ENCODE measurements at places on chromosomes 4 and X.

- no peak for DNase-seq
These were observed 10.2 kb upstream of the TMEM185A start for GRCh38 chrX:149641835-149642234.

GRCh38 chr4:184722798-184723197, 11.1 kb downstream of the CENPU start:
- no peak for DNase-seq

DNA sequence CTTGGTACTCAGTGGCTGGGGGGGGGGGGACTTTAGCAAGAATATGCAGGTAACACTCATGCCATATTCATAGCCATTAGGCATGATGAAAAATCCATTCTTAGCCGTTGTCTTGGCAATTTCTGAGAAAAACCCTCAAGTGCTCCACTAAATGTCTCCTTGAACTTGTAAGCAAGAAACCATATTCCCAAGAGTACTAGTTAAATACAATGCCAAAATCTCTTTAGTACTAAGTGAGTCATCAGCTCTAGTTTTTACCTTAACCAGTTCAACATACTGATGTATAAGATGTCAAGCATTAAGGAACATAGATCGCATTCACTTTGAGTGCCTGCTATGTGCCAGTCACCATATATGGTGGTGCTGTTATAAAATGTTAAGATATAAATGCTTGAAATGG, 27.5 kb downstream of the UBE2D3 start:
- DNase-seq: no peak

DNA sequence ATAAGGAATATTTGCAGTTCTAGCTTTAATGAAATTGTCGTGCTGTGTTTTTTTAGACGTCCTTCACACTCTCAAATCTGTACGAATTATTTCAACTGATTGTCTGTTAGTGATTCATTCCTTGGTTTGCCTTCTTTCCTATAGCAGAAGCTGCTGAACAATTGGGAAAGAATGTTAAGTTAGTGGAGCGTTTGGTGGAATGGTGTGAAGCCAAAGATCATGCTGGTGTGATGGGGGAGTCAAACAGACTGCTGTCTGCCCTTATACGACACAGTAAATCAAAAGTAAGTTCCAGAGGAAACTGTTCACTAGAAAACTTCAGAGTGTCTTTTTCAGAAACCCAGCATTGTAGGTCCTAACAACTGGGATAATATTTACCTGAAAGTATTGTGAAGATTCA, 159.9 kb downstream of the RAP1GDS1 start:
- peak; percentile 92 for DNase-seq

DNA sequence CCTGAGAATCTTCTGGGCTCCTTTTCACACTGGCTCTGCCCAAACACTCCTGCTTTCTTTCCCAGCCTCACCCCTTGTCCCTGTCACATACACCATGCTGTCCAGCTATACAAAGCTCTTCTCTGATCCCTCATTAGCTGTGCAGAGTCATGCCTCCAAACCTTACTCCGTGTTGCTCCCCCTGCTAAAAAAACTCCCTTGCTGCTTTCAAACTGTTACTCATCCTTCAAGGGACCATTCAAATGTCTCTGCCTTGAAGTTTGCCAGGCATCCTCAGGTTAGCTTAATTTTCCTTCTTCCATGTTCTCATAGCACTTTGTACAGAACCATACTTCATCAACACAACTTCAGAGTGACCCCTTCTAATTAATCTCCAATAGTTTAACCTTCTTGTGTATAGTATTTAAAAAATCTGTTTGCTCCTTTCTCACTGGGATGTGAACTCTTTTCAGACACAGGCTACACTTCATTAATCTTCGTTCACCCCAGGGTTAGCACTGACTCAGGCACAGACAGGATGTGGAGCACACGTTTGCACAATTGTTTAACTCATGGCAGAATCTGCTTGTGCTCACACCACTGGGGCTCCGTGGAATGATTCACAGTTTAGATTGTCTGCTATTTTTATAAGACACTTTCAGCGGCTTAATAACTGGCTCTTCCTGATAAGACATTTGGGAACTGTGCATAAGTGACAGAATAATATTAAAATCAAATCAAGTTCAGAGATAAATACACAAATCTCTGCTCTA, 21.4 kb upstream of the SEL1L3 start:
- DNase-seq: peak; percentile 80

DNA sequence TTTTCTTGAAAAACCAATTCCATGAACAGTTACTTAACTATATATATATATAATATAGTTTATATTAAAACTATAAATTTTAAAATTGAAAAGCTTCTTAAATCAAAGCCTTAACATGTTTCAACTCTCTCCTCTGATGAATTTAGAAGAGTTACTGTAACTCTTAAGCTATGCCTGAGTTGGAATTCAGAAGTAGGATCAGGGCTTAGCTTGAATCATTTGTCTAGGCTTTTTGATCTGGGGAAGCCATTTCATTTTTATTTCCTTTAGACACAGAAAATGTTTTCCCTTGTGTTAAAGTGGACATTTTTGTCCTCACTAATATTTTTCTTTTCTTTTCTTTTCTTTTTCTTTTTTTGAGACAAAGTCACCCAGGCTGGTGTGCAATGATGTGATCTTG, 40.4 kb upstream of the PDLIM5 start:
- no peak for DNase-seq

DNA sequence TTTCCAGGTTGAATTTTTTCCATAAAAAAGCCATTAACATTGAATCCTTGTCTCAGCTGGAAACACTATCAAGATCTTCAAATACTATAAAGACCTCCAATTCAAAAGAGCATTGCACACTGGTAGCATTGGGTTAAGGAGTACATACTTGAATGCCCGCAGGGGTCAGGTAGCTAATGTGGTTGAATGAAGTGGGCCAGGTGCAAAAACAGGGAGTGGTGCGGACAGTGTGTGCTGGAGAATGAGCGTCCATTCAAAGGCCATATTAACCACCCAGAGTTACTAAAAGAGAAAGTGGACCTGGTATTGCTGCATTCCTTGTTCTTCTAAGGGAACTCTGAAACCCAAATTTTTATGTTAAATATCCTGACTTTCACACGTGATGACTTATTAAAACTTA, 91.6 kb downstream of the NYX start:
- DNase-seq: no peak

DNA sequence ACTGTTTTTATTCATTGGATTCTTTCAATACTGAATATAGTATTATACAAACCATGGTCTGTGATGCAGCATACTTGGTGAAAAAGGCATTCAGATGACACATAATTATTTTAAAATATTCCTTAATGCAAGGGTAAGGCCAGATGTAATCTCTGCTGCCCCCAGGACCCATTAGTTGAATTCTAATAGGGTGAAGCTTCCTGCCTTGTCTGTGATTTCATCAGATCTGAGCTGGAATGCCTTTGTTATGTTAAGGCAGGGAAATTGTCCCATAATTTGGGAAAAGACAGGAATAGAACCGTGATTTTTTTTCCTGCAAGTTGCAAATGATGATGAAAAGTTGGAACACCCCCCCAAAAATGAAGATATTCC, 26.1 kb downstream of the ZRSR2 start:
- no peak for DNase-seq

GRCh38 chr4:28481565-28481964, 1620.9 kb downstream of the STIM2 start:
- DNase-seq: no peak

GRCh38 chr4:126182336-126182735, 867.6 kb downstream of the FAT4 start:
- DNase-seq: no peak

- no peak for DNase-seq
These were observed 342.7 kb downstream of the PDGFC start for GRCh38 chr4:156628858-156629257.

DNA sequence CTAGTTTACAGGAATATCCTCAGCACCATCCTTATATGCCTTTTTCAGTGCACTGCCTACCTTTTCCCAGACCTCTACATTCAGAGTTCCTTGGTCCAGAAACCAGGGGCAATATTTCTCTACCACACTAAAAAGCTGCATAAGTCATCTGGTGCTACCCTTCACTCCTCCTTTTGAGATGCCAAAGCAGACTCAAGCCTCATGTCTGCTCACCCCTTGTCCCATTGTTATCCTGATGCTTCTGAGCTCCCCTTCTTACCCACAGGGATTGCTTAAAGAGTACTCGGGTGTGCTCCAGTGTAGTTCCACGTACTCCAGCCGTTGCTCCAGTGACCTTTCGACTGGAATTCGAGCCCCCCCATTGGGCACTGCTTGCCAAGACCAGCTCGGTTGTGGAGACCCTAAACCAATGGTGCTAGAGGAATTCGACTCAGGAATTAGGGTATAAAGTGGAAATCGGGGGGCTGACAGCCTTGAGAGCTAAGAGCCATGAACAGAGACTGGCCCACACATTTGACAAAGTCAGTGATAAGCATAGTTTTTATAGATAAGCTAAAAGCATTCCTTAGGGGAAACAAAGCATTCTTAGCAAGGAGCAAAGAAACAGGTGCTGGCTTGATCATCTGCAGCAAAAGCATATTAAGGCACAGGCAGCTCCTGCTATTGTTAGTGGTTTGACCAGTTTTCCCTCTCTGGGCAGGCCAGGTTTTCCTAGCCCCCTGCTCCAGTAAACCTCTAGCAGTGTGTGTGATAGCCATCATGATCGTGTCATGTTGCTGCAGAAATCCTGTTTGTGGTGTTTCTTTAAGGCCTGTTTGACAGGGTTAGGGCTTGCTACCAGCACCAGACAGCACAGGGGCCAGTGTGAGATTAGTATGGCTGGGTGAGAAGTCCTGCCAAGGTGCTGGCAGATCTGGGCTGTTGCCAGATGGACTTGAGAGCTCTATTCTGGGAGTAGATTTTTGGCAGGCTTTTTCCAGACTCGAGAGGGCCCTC, 57.5 kb upstream of the WDR1 start:
- no peak for DNase-seq

DNA sequence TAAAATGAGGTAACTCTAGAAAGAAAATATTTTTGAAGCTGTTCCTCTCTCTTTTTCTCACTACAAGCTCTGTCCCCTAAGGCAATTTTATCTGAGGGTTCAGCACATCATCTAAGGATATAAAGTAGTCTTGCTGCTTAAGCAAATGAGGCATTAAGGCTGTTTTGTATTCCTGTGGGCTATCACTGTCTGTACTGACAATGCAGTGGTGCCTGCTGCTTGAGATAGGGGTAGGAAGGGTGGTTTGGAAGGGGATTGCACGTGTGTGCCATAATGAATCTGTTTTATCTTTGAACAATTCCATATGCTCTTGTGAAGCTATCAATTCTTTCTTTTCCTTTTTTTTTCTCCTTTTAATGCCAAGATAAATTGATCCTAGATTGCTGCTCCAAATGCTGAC, 128.0 kb upstream of the ATOH1 start:
- no peak for DNase-seq

GRCh38 chr4:11889099-11889498, 460.4 kb upstream of the HS3ST1 start:
- no peak for DNase-seq

DNA sequence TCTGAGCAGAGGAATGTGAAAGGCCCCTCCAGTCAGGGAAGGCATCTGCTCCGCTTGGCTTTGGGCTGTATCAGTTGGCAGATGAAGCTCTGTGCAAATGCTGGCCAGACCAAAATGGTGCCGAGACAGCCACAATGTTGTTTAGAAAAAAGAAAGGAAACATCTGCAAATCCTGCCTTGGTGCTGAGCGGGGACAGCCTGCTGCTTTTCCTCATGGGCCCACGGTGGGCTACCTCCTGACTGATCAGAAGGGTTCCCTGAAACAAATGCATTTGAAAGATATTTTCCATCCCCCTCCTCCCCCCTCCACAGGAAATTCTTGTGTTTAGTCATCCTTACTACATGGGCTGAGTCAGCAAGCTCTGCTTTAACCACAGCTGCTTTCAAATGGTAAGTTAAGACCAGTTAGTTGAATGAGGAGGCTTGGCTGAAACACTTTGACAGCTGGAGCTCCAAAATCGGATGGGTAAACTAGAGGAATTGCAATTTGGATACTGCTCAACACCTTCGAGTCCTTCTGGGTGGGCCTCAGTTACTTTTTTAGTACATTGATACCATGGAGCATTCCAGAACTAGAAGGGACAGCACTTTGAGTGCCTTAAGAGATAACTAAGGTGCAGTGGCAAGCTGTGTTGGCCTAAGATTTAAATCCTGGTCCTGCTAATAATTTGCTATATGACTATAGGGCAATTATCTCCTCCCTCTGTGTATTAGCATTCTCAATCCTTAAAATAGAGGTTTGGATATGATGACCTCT, 36.0 kb downstream of the PLAC1 start:
- DNase-seq: peak; percentile 89

DNA sequence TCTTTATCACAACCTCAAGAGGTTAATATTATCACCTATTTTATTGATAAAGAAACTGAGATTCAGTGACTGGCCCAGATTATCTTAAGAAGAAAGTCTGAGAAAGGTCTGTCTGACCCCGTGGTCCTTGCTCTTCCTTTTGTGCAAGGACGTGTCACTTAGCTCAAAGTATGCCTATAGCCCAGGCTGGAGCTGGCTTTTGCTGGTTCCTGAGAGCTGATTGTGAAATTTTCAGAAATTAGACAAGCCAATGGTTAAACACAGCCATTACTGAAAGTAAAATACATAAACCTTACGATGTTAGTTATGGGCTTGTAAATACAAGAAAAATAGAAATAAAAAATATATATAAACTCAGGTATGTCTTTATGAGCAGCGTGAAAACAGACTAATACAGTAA, 70.1 kb downstream of the CHRNA9 start:
- no peak for DNase-seq

DNA sequence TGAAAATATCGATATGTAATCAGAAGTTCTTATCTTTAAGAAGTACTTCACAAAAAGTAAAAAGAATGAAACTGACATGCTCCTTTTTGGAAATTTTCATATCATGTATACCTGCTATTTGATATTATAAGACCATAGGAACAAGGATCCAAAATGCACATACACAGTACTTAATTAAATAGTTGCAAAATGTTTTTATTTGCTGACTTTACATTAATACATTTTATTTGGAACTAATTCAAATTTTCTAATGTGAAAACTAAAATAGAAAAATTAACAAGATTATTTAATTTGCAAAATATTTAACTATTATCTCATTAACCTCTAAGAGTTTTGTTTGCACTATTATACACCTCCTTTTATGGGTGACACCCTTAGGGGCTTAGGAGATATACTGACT, 155.0 kb downstream of the TRAM1L1 start:
- no peak for DNase-seq

DNA sequence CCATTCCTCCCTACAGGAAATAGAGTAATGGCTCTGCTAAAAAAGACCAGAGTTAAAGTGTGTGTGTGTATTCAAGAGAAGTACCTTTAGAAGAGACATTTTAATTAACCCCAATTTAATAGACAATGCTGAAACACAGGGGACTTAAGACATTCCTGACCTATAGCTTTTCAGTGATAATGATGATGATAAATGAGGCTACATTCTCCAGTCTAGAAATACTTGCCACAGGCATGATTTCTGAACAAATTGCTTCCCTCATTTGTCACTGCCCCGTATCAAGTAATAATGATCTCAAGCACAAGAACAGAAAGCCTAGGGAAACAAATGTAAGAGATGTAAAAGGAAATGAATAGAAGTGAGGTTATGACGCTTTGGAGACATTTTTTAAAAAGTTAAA, 117.1 kb downstream of the UNC5C start:
- DNase-seq: peak; percentile 77

All from astrocyte (in vitro differentiated cells and primary cell).